ENCODE measurements at places on chromosomes 2 and 18.

DNA sequence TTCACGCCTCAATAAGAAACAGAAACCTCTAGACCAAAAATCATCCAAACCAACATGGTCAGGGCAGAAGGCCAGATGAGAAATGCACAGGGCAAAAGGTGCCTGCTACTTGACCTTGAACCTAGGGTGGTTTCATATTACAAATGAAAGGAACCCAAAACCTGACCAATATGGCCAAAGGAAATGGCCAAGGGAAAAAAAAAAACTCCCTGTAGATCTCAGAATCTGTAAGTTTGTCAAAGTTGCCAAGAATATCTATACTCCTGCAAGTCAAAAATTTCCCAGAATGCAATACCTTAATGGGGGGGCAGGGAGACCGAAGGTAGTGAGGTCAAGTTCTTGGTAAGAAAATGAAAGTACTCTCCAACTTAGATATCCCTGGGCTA lies 47.2 kb downstream of the HIBCH start:
- DNase-seq, result no peak

DNA sequence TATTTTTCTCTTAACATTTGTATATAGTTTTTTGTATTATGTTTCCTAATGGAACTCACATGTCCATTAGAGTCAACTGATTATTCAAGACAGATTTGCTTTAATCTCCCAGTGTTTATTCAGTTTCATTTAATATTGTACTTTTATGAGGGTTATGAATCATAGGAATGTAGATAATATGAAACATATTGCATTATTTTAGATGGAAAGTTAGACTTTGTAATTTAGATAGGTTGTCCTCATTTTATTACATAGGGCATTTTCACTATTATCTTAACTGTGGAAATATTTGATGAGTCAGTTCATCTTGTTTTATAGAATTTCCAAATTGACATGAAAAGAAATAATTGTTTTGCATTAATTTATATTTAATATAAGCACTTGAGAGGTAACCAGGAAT lies 240.8 kb downstream of the PLCL1 start:
- no peak for DNase-seq

DNA sequence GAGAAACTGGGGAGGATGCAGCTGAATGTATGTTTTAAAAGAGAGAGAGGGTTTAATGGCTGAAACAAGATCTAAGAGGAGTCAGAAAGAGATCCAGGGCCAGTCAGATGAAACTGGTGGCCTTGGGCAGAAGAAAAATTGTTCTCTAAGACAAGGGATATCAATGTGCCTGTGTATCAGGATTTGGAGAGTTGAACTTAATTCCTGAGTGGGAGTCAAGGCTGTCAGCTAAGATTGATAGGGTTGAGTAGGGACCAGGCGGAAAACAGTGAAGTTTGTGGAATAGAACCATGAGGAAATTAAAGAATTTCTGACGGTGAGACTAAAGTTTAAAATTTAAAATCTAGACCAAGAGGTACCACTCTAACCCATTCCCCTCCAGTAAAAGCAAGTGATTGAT lies 199.2 kb downstream of the PARD3B start:
- DNase-seq, result no peak

DNA sequence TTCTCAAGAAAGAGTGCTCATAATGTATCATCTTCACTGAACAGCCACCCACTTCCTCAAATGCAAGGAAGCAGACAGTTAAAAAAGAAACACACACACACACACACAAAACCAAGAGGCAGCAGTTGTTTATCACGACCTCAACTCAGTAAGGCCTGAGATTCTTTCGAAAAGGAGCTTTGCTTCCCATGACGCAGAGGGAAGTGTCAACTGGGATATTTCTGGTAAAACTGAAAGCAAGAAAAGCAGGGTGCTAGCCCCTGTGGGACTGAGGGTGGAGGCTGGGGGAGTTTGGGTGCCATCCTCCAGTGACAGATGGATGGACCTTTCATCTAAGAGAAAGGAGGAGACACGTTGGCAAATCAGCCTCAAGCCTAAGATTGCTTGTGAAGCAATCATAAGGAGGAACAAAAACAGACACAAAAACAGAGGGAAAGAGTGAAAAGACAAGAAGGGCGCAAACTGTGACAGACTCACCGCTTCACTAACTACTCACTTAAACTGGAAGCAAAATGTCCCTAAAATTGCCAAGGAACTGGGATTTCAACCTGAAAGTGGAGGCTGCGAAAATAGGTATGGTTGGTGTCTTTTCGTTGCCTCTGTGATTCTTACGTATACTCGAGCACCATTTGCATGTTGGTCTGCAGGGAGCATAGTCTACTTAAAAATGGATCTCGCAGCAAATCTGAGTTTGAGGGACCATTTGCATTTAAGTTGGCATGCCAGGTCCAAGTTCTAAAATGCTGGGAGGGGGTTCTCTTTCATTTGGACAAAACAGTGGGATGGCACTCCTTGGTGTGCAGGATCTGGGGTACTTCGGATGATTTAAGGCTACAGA lies at the start of gene ARHGAP25:
Gene ARHGAP25 (plus strand): TSS at position 124 of the 838 bp plus-strand sequence. CDS start 389 bp downstream, at position 513.
- no peak for DNase-seq

DNA sequence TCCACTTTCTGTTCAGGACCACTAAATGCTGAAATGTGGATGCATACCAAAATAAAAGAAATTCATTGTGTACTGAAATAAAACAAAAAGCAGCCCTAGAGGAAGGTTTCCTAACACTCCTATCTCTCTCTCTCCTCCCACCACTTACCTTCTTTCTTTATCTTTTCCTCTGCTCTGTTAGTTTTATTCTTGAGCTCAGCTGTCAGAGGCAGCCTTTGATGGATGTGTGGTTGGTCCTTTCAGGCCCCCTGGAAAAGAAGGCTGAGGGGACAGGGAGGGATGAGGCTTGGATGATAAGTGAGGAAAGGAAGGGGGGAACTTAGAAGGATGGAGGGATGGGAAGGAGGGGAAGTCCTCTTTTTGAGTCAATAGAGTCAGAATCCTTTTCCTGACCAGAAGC lies 47.6 kb downstream of the DHRS9 start:
- DNase-seq, result no peak

All from stimulated activated CD4-positive, alpha-beta T cell treated with anti-CD3 and anti-CD28 coated beads, Interleukin-15, amount 100 ng/mL, for 1 hour (primary cell).